AG10803 (cell line): ENCODE measurements at places on chromosomes 11 and 22.
A peak's percentile ranks its signal among the peaks of the same experiment; 100 is the strongest.

DNA sequence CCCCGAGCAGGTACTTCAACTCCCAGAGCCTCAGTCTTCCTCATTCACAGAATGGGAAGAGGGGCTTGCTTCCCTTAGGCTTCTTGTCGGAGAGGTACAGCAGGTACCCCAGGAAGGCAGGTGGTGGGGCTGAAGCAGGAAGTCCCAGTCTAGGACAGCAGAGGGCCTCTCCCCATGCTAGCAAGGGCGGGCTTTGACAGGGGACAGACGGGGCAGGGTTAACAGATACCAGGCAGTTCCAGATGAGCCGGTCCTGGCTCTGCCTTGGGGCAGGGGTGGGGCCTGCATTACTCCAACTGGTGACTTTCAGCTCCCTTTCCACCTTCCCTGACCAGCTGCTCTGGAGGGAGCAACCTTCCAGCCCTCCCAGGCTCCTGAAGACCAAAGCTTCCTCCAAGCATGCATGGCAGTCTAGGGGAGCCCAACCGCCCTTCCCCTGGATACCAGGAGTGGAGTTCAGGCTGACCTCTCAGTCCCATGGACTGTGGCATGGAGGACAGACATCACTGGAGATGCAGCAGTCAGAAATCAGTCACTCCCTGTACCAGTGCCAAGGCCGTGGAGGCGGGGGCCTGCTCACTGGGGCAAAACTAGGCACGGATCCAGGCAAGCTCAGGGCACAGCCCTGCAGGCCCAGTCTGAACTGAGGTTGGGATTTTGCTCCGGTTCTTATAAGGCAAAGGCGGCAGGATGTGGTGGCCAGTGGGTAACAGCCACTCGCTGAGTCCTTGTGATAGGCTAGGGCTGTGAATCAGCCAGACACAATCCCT is 60.5 kb downstream of the NAT10 start:
- no peak for DNase-seq

DNA sequence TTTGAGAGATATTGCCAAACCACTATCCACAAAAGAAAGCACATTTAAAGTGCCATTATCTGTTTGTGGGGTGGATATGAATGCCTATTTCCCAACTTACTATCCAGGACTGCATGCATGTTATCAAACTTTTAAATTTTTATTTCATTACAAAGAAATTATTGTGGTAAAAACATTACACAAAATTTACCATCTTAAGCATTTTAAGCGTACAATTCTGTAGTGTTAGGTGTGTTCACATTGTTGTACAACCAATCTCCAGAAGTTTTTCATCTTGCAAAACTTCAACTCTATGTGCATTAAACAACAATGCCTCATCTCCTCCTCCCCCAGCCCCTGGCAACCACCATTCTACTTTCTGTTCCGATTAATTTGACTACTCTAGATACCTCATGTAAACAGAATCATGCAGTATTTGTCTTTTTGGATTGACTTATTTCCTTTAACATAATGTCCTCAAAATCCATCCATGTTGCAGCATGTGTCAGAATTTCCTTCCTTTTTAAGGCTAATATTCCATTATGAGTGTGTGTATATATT is 17.6 kb upstream of the CD44 start:
- no peak for DNase-seq

- DNase-seq: no peak
These were observed 57.3 kb downstream of the AMOTL1 start for GRCh38 chr11:94825481-94825880.

DNA sequence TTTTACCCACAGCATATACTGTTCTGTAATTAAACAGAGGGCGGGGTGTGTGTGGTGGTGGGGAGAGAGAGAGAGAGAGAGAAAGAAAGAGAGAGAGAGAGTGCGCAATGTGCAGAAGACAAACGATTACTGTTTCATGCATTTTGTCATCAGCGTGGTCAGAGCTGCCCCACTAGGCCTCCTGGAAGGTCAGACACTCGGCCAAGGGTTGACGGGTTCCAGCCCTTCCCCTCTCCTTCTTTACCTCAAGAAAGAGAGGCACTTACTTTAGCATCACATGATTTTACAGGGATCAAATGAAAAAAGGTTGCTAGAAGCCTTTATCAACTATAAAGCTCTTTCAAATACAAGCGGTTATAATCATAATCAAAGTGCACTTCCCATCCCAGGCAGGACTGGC is 269.2 kb upstream of the SORL1-AS1 start:
- no peak for DNase-seq

DNA sequence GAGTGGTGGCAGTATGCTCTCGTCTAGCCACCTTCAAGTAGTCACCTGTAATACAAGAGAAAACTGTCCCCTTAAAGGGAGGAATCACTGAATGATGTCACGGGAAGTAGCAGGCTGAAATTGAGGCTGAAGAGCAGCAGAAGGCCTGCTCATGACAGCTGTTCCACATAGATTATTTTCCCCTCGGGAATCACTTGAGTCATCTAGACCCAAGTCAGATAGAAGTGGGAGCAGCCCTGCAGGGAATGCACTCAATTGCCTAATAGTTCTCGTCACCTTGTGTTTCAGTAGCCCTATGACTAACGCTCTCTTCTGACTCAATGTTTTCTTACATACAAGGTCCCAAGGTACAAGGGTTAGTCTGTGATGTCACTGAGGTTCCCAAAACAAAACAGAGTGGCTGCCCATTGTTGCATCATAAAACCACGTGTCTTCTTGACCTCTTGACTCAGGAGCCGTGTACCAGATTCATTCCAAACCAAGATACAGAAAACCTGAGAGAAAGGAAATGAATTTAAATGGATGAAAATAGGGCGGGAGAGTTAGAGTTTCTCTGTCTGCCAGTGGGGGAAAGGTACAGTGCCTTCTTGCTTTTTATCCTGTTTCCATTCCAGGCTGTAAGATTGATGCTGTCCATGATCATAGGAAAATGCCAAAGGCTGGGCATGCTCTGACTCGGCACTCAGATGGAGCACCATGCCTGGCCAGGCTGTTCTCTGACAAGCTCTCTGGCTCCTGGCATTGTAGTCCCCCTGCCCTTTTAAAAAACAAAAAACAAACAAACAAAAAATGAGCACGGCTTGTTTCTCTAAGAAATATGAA is 21.6 kb upstream of the C11orf96 start:
- DNase-seq: peak; percentile 100

- DNase-seq: no peak
These were observed 7.0 kb upstream of the SH3BP1 start for GRCh38 chr22:37632174-37633088.

GRCh38 chr22:36456464-36456845 is 25.0 kb downstream of the TXN2 start:
- DNase-seq: no peak
